ENCODE measurements at places on chromosomes 1 and 21.

- DNase-seq: no peak
Measured at GRCh38 chr1:36609241-36610027, 126.7 kb upstream of the CSF3R start.

- DNase-seq: no peak
Measured at GRCh38 chr1:91527781-91528180, 27.1 kb downstream of the CDC7 start.

DNA sequence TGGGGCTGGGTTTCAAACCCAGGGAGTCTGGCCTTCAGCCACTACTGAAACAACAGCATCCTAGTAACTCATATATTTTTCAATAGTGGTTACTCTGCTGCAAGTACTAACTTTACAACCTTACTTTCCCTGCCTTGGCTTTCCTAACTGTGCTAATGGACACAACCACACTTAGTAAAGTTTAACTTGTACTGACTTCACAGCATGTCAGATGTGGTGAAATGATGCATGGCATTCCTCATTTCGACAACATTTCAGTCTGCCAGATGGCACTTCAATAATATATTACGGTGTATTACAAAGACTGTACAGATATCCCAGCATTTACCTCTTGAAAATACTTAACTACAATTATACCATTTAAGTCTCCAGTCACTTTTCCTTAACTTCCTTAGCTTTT lies 27.8 kb downstream of the LRRC7 start:
- no peak for DNase-seq

- DNase-seq: no peak
Measured at GRCh38 chr1:201640624-201641023, 101.7 kb downstream of the NAV1 start.

- no peak for DNase-seq
Measured at GRCh38 chr1:47187926-47188250, 1.9 kb downstream of the PDZK1IP1 start.

DNA sequence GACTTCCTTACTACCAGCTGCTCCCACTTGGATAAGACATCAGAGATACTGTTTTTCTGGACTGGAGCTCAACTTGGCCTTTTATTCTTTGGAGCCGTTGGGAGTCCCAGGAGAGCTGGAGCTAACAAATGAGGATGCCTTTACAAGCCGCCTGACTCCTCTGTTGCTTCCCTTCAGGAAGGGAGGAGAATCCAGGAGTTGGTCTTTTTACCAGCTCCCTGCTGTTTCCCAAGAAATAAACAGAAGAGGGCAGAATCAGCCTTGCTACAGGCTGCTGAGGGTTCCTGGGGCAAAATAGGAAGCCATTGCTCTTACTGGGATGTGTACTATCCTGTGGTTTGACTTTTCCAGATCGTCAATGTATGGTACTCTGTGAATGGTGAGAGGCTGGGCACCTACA lies 1.5 kb downstream of the EIF3I start:
- DNase-seq: no peak

- DNase-seq: no peak
Measured at GRCh38 chr1:3564921-3565831, 46.1 kb downstream of the MEGF6 start.

DNA sequence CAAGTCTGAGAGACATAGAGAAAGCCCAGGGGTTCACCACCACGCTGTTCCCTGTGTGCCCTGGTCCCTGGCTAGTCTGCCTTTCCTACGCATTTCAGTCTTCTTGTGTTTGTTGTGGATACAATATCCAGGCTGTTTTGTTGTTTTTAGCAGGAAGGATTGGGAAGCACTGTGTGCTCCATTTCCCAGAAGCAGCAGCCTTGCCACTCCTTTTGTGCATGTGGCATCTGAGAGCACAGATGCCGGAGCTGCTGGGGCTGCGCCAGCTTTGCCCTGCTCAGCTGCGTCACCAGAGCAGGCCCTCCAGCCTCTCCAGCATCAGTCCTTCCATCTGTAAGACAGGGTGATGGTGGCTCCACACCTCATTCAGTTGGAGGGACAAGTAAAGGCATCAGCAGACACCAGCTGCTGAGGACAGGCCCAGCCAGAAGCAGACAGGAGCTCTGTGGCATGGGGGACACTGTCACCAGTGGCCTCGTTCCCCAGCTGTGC lies 94.4 kb upstream of the COL6A1 start:
- peak; percentile 50 for DNase-seq

DNA sequence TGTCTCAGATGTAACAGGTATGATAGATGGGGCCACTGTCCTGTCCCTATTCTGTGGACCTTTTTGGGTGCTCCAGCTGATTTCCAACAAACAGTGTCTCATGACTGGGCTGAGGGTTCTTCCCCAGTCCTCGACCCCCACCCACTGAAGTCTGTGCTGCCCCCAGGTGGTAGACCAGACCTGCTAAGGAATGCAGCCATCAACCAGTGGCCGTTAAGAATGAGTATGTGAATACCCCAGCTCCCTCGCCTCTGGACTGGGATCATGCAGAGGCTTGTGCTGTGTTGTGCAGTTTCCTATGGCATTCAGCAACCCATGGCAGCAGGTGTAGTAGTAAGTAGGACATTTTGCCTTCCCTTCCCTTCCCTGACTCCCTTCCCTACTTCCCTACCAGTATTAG lies 183.1 kb upstream of the KAZN start:
- DNase-seq: no peak

GRCh38 chr21:36260030-36260787 lies 59.8 kb upstream of the MORC3 start:
- DNase-seq: no peak

DNA sequence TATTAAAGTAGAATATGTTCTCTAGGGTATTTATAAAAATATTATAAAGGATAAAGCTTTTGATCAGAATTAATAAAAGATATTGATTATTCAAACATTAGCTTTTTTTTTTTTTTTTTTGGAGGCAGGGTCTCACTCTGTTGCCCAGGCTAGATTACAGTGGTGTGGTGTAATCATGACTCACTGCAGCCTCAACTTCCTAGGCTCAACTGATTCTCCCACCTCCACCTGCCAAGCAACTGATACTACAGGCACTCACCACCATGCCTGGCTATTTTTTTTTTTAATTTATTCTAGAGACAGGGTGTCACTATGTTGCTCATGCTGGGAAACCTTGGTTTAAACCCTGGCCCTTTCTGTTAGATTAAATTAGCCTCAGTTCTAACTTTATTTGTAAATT lies 188.3 kb downstream of the CLEC20A start:
- no peak for DNase-seq

DNA sequence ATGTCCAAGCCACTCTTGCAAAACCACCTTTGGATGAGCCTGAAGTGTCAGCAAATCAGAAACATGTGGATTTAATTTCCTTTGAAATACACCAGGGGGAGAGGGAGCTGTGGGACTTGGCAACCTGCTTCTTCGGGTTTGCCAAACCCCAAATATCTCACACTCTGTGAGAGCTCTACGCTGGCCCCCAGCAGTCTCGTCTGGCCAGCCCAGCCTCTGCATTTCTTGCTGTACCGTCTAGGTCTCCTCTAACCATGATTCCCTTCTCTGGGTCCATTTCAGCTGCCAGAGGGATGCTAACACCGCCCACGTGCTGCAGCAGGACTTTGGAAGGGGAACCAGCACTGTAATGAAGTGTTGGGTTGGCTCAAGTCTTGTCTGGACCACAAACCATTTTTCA lies 114.6 kb downstream of the MRPS6 start:
- DNase-seq: peak; percentile 49

DNA sequence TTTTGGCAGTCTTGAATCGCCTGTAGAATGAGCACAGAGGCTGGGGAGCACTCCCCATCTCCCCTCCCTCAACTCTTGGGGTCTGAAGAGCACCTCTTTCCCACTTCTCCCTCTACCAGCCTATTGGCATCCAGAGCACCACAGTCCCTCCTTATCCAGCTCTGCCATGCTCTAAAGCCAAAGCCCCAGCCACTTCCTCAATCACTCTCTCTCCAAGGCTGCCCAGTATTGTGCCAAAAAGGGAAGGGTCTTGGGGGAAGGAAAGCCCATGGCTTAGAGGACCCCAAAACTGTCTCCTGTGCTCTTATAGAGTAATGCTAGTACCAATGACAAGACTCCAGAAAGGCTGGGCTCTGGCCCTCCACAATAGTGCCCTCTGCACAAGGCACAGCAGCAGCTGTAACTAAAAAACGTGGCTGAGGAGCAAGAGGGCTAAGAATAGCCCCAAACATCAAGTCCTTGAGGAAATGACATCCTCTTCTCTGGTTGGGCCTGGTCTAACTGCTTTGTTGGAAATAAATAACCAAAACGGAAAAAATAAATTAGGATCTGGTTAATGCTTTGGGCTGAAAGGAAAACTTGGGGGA lies 28.4 kb downstream of the SLC27A3 start:
- no peak for DNase-seq

DNA sequence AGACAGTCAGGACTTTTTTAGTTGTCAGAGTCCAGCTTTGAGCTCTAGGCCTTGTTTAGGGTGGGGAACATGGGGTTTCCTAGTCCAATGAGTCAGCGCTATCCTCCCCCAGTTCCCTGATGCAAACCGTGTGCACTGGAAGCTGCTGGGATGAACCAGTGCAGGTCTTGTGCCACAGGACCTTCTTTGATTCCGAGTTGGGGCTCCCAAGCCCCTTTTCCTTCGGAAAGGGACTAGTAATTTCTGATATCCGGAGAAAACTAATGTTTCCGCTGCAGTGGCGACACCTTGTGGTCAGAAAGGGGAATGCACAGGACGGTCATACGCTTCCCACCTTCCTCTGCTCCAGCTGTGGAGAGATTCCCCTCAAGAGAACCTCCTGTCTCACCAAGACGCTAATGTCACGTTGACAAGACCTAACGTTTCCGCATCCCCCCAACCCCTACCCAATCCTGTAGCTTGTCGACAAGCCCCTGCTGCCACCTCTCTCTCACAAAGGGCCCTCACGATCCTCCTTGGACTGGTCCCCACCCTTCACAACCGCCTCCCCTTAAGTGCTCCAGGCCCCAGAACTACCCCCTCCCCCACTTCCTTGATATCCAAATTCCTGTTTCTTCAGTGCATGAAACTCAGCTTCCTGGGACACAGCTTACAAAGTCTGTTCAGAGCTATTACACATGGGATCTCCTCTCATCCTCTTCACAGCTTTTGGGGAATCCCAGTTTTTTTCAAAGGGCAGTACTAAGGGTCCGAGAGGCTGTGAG lies 30.9 kb downstream of the GPA33 start:
- DNase-seq: peak; percentile 73

- no peak for DNase-seq
Measured at GRCh38 chr21:38942748-38943211, 137.1 kb downstream of the ETS2 start.

DNA sequence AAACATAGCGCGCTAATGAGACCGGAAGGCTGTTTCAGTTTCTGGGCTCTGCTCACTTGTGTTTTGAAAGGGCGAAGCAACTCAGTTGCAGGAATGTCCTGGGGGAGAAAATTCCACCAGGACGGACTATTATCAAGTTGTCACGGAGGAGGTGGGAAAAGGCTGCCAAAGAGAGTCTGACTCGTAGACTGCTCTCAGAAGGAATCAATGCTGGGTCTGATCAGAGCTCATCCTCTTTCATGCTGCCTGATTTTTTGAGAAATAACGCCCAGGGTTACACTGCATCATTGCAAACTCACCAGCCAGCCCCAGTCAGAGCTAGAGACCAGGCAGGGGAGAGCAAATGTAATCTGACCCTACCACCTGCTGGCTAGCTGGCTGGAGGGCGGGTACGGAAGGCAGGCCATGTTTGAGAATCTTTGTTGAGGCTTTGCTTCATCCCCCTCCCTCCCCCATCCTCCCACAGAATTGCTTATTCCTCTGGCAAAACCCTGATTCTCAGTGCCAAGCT lies 36.4 kb upstream of the BCL9 start:
- DNase-seq: no peak

DNA sequence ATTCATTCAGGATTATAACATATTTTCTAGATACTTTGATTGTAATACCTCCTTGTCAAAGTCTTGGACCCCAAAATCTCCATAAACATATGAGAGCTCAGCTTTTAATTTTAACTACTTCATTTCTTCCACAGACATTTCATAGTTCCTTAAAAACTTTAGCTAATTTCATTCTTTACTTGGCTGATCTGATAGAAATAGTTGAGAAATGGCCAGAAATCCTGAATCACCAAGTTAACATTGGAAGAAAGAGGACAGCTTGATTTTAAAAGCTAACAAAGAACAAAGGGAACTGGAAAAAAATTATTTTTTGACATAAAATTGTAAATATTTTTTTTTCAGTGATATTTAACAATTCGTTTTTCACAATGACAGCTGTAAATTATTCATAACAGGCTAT lies 216.5 kb downstream of the NTNG1 start:
- DNase-seq: no peak

Measured in breast epithelium (tissue), 4 donors.